Cardiac septum (tissue), 1 donor: ENCODE measurements at places on chromosomes 2 and 18. TPM values are rescaled to one million over a fixed set of nuclear protein-coding genes. Genes with fewer than 3 reads are reported as not detected.

Gene RTTN
- total RNA-seq, result 12.2 TPM

Gene CSRNP3
- 2.9 TPM for total RNA-seq

- DNase-seq, result no peak
Observed at GRCh38 chr2:39549718-39550464, 112.8 kb upstream of the MAP4K3 start.

DNA sequence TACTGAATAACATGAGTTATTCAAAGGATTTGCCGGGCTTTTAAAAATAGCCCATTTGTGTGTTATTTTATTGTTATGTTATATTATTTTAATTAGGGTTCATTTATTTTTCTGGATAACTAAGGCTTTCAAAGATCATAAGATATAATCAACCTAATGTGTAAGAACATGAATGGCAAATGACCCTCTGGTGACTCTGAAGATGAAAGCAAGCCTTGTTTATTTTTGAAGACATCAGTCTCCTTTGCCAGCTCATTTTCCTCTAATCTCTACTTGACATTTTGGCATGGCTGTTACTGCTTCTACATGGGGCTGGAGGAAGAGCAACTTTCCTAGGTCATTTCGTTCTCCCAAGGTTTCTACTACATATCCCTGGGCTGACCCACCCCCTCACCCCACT lies 10.6 kb downstream of the FAP start:
- DNase-seq, result no peak

DNA sequence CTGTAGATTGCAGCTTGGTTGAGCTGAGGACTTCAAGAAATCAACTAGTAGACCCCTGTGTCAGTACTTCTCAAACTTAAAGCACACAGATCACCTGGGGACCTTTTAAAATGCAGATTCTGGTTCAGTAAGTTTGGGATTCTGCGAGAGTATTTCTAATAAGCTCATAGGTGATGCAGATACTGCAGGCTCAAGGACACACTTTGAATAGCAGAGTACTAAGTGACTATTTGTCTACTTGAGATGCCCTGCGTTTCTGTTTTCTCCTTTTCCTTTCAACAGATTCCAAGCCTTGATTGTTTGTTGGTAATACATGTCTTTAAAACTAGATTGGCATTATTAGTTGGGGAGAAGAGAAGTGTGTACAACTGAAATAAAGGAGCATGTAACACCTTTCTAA lies 6.7 kb downstream of the MIB1 start:
- no peak for DNase-seq

Gene ALKAL2
- 2.7 TPM for total RNA-seq

Gene OTOS
- total RNA-seq, result not detected

Gene LIPG
- 1.7 TPM for total RNA-seq

GRCh38 chr2:46964835-46965560 lies 49.4 kb upstream of the MCFD2 start:
- DNase-seq, result no peak

Gene SPEG
- 199 TPM for total RNA-seq

DNA sequence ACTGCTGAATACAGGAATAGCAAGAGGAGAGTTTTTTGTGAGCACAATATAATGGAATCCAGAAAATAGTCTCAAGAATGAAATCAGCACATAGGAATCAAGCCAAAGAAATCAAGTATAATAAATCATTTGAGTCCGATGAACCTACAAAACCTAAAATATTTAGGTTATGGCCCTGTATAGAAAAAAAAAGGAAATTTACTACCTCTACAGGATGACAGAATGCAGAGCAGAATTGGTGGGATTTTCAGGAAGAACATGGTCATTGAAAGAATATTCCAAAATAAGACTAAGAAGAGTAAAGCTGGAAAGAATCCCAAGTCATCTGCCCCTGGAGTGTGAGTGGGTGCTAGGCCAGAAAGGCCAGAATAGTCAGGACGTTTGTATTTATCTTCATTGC lies 1041.2 kb upstream of the CDH2 start:
- no peak for DNase-seq

DNA sequence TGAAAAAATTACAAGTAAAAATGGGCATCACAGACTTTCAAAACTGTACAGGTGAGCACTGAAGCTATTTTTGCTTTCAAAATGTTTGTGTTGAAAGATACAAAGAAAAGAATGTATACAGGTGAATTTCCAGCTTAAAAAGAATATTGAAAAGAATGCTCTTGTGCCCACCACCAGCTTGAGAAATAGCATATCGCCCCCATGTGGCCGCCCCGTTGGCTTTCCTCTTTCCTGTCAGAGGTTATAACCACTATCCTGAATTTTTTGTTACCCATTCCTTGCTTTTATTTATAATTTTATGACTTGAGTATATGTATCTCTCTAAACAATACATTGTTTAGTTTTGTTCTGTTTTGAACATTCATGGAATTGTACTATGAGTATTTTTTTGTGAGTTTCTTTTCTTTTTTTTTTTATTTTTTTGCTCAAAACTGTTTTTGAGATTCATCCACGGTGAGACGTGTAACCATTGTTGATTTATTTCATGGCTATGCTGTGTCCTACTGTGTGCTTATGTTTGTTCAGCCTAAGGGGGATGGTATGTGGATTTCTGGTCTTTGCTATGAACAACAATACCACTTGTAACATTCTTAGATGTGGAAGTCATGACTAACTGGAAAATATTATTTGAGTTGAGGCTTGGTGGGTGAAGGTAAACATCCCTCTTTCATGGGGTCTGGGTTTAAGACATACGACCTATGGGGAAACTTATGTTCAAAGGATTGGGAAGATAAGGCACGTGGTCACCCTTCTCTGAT lies 11.6 kb downstream of the TRPM8 start:
- DNase-seq, result no peak
